Adrenal gland (tissue), 19 donors: ENCODE measurements at places on chromosomes 1 and 21. TPM values are rescaled to one million over a fixed set of nuclear protein-coding genes. Genes with fewer than 3 reads are reported as not detected.

RPTN gene
- total RNA-seq: not detected

DNA sequence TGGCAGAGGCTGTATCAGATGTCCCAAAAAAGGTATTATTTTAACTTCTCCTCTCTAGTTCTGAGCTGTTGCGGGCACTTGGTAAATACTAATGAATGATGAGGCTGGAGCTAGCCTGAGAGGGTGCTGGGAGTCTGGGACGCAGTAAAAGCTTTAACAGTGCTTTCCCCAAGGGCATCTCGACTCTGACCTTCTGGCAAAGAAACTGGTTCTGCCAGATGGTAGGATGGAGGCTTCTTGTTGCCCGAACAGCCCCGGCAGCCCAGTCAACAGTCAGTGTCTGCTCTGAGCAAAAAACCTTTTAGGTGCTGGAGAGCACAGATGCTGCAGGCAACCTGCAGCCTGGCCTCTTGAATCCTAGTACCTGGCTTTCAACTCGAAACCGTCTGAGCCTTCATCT lies 2.5 kb upstream of the PNRC2 start:
- no peak for DNase-seq

- DNase-seq: no peak
Observed at GRCh38 chr1:205704903-205705302, 24.6 kb upstream of the SLC45A3 start.

DNA sequence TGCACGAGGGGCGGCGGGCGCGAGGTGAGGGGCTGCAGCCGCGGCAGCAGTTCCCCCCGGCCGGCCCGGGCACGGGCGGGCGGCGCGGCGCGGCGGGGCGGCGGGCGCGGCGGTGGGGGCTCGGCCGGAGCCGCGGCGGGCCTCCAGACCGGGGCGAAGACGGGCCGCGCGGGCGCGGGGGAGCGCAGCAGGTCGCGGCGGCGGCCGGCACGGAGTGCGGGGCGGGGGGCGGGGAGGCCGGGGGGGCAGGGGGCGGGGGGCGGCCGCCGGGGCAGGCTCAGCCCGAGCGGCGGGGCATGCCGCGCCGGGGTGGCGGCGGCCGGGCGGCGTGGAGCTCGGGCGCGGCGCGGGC lies 311 bp downstream of the IRF2BP2 start:
- no peak for DNase-seq
